T47D (cell line): ENCODE measurements at places on chromosomes 16 and 17.

DNA sequence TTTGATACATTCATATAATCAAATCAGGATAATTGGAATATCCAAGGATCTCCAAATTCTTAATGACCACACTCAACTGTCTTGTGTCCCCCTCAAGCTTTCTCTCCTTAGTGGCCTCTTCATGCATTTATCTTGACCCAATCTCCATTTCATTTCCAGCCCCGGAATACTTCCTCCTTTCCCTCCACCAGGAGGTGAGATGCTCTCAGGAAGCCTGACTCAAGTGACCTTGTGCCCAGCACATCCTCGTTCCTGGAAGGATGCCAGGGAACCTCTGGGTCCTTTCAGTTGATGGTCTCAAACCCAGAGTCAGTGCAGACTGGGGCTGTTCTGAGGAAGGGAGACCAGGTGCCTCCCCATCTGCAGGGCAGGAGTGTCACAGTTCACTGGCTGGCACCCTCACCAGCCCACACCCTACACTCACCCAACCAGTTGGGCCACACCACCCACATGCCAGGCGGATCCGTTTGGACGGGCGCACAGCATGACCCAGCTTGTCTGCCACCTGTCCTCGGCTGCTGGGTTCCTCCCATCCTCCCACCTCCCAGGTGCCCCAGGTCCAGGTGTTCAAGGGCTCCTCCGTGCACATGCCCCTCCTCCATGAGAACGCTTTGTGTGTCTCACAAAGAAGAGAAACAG is 14.0 kb upstream of the EMP2 start:
- peak; percentile 99 for DNase-seq

DNA sequence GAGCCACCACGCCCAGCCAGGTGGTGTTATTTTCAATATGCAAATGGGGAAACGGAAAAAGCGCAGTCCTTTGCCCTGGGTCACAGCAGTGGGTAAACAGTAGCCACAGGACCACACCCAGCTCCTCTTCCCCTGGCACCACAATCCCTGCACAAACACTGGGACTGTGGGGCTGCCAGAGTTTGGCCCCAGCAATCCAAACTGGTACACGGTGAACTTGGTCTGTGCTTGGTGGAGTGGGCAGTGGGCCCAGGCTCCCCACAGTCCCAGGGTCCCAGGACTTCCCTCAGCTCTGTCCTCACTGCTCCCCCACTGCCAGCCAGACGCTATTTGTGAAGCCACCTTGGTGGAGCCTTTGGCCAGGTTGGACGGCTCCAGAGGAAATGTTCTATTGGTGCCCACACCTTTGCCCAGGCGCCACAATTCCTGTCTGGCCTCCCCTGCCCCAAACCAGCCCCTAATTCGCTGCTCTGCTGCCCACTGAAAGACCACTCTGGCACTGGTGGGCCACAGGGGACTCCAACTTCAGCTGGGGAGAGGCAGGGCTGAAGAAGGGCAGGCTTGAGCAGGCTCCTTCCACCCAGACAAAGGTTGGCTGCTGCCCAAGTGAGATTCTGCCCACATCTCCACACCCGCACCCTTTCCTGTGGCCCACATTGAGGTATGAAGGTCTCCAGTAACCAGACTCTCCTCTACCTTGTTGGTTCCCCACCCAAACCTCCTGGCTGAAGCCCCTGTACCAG is 2.1 kb downstream of the CHAD start:
- no peak for DNase-seq

GRCh38 chr17:79835953-79836509 is 3.2 kb downstream of the CBX4 start:
- peak; percentile 75 for DNase-seq

GRCh38 chr17:75694536-75694935 is 26.7 kb upstream of the ITGB4 start:
- DNase-seq, result no peak

DNA sequence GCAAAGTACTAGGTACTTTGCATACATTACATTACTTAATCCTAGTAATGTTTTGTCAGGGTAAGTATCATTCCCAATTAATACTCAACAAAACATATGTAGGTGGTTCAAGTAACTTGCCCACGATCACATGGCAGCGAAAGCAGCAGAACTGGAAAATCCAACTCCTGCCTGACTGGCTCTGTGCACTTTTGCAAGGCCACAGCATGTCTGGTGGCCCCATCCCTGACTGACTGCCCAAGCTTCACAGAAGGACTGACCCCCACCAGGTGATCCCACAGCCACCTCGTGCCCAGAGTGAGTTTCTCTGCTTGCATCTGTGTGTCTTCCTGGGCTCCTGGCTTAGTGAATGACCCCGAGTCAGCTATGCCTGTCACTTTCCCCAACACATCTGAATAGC is 11.4 kb downstream of the CNP start:
- peak; percentile 61 for DNase-seq

DNA sequence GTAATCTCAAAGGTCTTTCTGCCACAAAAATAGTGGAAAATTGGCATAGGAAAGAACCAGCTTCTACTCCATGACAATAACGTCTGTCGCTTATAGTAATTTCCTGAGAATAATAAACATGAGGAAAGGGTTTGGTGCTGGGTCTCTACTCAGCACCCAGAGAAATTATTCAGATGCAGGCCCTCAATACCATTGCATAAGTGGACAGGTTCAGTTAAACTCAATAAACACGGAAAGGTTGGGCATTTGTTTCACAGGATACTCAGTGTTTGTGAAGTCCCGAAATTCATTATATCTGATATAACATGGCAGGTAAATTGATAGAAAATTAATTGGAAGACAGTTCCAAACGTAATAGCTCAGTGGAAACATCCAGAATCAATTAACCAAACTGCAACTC is 254.0 kb downstream of the CNTNAP4 start:
- DNase-seq, result no peak

- DNase-seq, result no peak
Observed at GRCh38 chr16:11395008-11395948, 50.0 kb downstream of the RMI2 start.

DNA sequence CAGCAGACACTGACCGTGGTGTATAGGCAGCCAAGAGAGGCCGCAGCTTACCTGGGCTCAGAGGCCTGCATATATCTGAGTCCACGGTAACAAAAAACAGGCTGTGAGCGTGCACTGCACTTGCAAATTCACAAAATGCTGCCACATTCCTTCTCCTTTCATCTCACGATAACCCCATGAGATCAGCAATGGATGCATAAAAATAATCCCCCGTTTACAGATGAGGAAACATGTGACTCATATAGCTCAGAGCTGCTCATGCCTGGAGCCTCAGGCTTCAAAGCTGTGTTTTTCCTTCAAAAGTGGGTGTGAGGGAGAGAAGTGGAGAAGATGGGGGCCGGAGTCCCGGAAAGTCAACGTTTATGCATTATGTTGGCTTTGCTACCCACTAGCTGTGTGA is 118.3 kb upstream of the FOXF1 start:
- DNase-seq, result no peak

GRCh38 chr16:55539488-55539887 is 27.0 kb upstream of the CAPNS2 start:
- DNase-seq, result no peak

DNA sequence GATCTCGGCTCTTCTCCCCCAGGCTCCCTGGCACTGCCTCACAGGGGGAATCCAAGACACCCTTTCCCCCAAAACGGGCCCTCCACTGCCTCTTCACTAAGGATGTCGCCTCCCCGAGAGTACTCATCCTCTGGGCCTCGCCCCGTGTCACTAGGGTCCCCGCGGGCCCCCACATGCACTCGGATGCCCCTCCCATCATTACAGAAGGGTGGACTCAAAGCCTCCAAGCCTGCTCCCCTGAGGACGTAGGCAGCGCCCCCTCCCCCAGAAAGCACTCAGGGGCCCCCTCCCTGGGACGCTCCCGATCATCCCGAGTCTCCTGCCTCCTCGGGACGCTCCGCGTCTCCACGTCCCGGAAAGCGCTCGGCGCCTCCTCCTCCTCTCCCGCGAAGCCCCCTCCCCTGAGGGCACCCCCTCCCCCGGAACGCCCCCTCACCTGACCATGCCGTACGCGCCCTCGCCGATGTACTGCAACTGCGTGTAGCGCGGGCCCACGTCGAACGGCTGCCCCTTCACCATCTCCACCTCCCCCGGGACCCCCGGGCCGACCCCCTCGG is 338 bp downstream of the MAPK3 start:
- DNase-seq, result no peak

GRCh38 chr17:55186937-55187770 is 77.6 kb upstream of the HLF start:
- no peak for DNase-seq

DNA sequence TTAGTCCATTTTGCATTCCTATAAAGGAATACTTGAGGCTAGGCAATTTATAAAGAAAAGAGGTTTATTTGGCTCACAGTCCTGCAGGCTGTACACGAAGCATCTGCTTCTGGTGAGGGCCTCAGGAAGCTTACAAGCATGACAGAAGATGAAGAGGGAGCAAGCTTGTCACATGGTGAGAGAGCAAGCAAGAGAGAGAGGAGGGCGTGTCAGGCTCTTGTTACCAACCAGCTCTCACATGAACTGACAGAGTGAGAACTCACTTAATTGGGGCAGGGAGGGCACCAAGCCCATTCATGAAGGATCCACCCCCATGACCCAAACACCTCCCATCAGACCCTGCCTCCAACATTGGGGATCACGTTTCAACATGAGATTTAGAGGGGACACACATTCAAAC is 1.6 kb downstream of the CHCT1 start:
- no peak for DNase-seq

DNA sequence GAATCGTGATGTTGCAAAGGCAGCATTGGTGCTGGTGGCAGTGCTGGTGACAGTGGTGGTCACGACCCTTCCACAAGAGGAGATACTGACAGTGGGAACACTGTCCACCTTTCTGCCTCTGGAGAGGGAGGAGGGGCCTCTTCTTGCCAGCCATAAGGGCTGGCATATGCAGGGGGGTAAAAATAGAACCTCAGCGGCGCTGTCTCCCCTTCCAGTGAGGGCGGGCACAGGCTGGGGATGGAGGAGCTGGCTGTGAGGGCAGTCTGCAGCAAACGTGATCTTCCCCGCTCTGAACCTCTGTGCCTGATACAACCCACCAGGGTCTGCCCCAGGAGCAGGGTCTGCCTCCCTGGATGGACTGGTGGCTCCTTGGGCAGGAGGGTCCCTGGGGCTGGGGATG is 3.4 kb downstream of the RAP1GAP2 start:
- DNase-seq, result no peak

GRCh38 chr16:50490828-50491227 is 57.4 kb upstream of the NKD1 start:
- DNase-seq, result no peak

DNA sequence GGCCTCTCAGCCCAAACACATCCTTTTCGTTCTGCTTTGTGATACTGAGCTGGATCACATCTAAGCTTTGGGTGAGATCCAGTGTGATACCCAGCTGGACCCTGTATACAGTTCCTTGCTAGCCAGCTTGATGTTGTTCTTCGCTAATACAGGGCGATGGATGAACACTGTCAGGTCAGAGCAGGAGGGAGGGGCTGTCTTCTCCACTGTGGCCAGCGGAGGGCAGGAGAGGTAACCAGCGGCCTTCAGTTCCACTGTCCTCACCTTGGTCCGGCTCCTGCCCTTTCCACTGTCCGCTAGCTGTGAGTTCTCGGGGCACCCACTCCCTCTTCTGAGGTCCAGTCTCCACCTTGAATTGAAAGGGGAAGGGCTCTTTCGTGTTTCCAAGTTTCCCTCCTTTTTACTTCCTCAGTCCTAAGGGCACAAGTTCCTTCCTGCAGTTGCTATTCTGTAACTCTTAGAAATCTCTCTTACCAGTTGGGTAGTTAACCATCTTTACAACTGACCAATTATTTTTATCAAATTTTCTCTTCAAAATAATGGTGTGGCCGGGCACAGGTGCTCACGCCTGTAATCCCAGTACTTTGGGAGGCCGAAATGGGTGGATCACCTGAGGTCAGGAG is 3.0 kb upstream of the ZNF213 start:
- peak; percentile 70 for DNase-seq

DNA sequence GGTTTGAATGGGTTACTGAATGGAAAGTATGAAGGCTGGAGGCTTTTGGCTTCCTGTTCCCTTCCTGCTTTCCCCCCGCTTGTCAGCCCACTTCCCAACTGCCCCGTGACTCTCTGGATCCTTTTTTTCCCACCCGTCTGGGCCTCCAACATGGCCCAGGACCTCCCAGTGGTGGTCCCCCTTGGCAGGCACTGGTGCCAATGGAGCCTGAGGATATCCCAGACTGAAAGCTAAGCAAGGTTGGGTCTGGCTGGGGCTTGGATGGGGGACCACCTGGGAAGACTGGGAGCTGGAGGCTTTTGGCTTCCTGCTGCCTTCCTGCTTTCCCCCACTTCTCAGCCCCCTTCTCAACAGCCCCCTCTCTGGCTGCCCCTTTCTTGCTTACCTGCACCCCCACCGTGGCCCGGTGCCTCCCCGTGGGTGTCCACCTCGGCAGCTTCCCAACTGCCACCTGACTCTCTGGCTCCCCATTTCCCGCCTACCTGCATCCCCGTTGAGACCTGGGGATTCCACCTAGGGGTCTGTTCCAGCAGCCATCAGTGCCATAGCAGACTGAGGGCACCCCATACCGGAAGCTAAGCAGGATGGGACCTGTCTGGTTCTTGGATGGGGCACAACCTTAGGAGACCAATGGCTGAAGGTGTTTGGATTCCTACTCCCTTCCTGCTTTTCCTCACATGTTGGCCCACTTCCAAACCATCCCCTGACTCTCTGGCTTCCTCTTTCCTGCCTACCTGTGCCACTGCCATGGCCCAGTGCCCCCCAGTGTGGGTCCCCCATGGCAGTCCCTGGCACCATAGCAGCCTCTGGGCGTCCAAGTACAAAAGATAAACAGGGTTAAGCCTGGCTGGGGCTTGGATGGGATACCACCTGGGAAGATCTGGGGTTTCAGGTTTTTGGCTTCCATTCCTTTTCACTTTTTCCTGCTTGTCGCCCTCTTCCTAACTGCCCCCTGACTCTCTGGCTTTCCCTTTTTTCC is 2295.3 kb downstream of the TP53TG3F start:
- no peak for DNase-seq

GRCh38 chr16:3838600-3839401 is 41.7 kb downstream of the CREBBP start:
- no peak for DNase-seq

- no peak for DNase-seq
Observed at GRCh38 chr17:30086896-30087295, 29.7 kb upstream of the NSRP1 start.

- peak; percentile 81 for DNase-seq
Observed at GRCh38 chr17:64128787-64129514, 993 bp downstream of the ERN1 start.

GRCh38 chr17:29393436-29393835 is 3.3 kb downstream of the TAOK1 start:
- DNase-seq, result no peak

DNA sequence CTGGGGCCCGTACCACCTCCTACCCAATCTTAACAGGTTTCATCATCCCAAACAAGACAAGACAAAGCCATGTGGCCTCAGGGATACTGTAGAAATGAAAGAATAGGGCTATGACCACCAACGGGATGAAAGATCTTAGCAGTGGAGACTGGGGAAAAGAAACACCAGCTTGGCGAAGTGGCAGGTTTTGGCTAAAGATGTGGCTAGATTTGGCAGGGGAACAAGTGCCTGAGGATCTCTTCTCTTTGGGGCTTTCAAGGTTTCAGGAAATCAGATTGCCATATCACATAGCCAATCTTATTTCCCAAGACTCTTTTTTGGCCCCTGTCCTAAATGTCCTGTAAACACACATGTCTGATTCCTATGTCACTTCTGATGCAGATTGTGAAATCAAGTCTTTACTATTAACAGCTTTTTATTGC is 6.9 kb downstream of the KRT24 start:
- no peak for DNase-seq
